GM04503 (cell line): ENCODE measurements at places on chromosomes 16 and 17.

GRCh38 chr17:45008216-45008615 lies 40.1 kb upstream of the C1QL1 start:
- no peak for DNase-seq

DNA sequence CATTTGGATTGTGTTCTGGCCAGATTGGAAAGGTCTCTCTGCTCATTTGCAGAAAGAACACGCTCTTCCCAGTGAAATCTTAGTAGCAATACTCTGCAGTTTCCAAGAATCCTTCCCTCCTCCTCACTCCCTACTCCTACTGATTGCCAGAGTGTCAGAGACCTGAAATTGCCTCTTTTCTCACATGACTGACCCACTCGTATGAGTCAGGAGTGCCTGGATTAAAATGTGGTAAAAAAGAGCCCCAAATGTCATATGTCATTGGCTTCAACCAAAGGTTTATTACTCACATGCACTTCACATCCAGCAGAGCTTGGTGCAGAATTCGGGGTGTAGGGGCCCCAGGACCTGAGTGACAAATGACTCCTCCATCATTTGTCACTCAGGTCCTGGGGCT lies 39.7 kb upstream of the IRX3 start:
- DNase-seq: no peak

- DNase-seq: no peak
These were observed 261.7 kb upstream of the IRX3 start for GRCh38 chr16:54548281-54548680.

DNA sequence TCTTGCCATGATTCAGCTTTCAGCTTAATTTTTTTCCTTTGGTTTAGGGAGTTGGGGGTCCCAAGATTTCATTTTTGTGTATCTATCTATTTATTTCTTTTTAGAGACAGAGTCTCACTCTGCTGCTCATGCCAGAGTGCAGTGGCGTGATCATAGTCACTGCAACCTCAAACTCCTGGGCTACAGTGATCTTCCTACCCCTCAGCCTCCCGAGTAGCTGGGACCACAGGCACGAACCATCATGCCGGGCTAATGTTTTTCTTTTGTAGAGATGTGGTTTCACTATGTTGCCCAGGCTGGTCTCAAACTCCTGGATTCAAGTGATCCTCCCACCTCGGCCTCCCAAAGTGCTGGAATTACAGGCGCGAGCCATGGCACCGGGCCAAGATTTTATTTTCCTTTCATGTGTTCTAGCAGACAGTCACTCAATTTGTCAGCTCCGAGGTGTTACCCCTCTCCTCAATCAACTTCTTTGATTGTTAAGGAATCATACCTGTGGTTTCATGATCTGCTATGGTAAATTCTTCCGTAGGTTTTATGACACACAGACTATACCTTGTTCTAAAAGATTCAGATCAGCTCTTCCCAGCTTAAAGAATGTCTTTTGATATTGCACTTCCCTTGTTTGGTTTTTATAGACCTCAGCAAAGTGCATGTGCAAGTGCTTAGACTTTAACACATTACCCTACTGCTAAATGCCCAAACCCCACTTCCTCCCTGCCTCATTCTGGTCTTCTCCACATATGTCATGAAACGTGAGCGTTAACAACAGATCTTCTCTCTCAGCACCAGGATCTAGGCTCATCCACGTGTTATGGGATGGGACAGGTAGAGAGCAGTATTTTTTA lies 13.0 kb downstream of the UNC45B start:
- no peak for DNase-seq

DNA sequence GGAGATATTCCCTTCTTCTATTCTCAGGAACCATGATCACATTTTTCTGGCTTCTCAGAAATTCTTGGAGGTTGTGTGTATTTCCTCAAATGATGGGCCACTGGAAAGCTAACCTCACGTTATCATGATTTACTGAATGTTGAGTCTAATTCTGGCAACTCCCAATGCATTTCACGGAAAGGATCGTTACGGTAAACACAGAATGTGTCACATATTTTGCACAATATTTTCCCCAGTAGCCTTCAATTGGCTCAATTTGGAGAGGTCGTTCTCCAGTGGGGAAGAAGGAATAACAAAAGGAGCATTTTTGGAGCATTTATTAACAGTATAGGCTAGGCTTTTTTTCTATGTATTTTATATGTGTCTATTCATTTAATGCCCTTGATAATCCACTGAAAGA lies 450.3 kb downstream of the HAPSTR1 start:
- DNase-seq: no peak

DNA sequence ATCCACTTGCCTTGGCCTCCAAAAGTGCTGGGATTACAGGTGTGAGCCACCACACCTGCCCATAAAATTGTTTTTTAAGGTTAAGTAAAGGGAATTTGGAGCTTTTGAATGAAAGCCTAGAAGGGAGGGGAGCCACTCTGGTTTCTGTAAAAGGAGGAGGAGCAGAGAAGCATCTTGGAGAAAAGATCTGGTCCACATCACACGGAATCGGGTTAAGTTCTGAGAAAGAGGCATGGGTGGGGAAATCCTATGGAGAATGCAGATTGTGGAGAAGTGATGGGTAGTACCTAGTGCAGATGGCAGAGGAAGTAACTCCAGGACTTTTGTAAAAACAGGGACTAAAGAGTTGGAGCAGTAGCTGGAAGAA lies 18.3 kb upstream of the CEP112 start:
- no peak for DNase-seq
